Stimulated activated CD8-positive, alpha-beta memory T cell treated with anti-CD3 and anti-CD28 coated beads, Interleukin-2, amount 100 ng/mL, for 1 hour (primary cell): ENCODE measurements at places on chromosomes 12 and 14.

DNA sequence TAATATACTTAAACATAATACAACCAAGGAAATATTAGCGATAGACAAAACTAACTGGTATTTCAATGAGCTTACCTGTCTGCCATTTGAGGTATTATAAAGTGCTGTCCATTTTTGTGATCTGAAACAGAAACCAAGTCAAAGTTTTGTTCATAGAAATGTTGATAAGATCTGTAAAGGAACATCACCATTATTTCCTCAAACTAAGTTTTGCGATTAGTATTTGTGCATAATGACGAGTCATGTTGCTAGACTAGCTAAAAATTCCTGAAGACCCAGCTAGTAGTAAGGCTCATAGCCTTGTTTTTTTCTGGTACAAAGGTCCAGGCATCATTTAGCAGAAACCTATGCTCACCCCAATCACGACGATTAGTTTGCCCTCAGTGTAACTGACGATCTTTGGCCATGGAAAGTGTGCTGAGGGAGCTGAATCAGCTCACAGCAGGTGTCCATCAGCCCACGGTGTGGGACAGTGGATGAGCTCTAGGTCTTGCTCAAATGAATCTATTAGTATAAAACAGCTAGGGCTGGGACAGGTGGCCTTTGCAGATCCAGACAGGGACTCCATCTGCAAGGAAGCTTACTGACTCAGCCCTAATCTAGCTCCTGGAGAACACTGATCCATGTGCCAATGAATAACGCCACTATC is 28.7 kb downstream of the GIT2 start:
- no peak for DNase-seq

DNA sequence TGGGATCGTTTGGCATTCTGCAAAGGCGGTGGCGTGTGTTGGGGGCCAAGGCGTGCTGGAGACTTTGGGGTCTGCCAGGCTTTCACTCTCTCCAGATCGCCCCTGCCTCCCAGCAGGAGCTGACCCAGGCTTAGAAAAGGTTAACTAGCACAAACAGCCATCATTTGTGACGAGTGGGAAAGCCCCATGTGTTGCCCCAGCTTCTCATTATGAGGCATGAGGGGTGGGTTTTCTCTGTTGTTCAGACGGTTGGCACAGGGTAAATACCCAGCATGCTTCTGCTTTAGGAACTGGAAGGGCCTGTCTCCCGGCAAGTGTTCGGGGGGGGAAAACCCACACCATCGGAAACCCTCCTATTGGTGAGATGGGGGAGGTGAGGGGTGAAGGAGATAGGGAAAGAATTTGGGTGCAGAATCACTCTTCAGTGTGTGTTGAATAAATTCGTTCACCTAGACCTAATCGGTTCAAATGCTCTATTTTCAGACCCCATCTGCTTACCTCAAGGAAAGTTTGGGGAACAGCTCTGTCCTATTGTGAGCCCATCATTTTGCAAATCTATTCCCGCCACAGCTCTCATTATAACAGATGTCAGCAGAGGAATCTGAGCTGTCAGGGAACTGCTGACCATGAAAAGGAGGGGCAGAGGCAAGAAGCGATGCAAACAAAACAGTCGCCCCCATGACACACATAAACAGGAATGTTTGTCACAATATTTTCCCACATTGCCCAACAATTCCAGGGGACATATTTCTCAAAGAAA is 34.7 kb upstream of the C12orf42 start:
- DNase-seq, result no peak

- DNase-seq, result no peak
Measured at GRCh38 chr14:104883681-104884361, 18.8 kb downstream of the CEP170B start.

GRCh38 chr14:86574778-86575129 is 1044.8 kb downstream of the FLRT2 start:
- no peak for DNase-seq

DNA sequence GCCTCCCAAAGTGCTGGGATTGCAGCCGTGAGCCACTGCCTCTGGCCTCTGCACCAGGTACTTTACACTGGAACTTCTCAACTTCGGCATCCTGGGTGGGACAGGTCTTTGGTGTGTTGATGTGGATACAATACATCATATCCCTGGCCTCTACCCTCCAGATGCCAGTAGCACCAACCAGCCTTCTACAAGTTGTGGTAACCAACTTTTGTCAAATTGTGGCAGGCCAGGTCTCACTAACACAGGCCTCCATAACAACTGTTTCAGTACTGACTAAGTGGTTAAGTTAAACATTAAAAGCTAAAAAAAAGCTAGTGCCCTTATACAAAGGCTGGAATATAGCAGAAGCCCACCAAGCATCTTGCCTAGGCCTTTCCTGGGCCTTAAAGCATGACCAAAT is 232.9 kb downstream of the PCNX1 start:
- DNase-seq, result no peak

DNA sequence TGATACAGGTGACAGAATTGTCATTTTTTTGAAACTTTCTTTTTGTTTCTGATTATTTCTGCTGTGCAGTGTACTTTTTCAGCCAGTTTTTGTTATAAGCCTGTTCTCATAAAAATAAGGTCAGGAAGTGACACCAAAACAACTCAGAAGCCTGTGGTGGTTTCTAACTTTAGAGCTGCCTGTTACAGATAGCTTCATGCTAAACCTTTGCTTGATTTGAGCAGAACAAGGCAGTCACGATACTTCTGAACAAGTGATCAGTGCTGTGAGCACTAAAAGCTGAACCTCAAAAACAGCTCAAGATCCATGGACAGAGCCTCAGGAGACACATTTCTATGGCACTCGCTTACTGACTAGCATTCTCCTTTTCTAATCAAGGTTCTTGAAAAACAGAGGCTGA is 82.0 kb downstream of the PRKCH start:
- DNase-seq, result no peak

DNA sequence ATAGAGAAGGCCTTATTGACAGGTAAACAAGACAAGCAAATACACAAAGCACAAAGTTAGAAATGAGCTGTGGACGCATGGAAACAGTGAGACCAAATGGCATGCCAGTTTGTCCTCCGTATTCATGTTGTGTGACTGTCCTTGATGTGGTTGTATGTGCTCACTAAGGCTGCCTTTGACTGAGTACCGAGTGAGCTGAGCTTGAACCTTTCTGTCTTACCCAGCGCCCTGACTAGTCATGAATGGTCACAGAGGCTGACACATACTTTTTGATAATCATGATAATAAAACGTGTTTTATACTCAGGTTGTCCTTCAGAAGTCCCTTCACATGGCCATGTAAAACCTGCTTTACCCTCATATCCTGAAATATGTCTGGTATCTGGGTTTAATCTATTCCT is 553 bp upstream of the CATSPERB start:
- no peak for DNase-seq

DNA sequence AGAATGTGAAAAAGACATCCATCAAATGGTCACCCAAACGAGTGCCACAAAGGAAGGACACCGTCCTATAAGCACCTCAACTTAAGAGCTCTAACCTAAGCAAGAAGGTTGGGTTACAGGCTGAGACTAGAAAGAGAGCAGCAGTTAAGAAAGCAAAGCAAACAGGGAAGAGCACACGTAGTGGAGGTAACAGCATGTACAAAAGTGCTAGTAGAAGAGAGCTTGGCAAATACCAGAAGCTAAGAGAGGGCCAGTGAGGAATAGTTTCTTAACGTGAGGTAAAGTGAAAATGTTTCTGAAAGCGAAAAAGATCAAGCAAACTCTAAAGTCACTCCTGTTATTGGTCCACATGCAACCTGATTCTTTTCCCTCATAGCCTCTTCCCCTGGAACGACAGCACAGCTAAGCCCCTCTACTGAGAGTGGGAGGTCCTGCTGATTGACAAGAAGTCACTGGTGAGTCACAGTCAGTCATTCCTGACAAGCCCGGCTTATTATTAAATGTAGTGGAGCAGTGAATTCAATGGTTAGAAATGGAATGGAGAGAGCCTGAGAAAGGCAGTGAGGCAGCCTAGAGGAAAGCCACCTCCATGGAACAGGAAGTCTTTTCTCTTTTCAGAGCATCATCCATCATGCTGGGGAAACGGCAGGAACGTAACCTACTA is 204.4 kb downstream of the SLC25A21 start:
- DNase-seq, result no peak

GRCh38 chr12:4238577-4238976 is 35.0 kb upstream of the CCND2 start:
- DNase-seq, result no peak

DNA sequence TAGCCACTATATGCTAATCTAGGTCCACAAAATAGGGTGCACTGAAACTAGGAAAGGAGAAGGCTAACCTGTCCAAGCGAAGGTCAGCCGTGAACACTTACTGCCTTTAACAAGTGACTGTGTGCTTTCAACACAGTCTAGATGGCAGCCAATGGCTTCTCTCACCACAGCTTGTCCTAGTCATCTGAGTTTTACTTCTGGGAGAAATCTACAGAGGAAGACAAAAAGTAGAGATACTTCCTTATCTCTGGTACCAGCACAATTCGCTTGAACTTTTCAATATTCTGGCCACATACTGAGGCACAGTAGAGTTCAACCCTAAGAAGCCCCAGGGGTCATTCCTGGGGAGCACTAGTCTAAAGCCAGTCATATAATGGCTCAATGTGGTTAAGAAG is 176.9 kb downstream of the BTG1 start:
- no peak for DNase-seq

DNA sequence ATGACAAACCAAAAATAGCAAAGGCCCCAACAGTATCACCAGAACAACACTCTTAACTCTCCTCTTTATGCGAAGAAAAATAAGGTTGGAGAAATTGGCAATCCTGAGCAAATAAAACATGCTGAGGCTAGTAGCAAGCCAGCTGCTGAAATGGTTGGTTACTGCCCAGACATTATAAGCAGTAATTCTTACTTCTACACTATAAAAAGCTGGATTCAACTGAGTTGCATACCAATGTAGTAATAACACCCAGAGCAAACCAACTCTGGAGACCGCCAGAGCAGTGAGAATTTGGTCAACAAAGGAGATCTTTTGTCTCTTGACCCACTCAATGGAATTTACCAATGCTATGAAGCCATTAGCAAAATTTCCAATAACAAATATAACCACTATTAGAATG is 628 bp downstream of the TAS2R30 start:
- DNase-seq, result no peak

DNA sequence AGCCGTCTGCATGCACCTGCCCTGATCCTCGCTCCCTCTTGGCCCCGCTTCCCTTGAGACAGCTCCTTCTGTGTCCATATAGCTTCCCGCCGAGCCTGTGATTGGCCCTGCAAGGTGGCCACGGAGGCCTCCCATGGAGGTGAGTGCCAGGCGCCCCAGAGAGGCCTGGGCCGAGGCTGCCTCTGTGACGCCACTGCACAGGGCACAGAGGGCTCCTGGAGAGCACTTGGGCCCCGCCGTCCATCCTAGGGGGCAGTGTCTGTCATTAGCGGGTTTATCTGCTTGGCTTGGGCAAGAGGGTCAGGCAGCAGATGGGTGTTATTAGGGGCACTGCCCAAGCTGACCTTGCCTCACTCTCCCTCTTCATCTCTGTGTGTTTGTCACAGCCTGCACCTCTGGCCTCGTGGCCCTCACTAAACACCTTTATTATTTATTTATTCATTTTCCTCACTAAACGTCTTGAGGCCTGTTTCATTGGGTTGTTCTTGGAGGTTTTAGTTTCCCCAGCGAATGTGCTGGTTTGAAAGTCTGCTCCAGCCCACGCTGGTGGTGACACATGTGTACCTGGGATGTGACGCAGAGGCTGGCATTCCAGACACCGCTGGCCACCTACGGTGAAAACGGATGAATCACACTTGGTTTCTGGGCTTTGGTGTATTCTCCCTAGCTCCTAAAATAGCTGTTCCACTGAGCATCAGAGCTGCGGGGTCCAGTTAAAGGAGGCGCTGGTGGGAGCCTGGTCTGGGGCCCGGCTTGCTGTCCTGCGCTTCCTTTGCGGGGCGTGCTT is 5.9 kb downstream of the ZFYVE21 start:
- no peak for DNase-seq

GRCh38 chr12:97763113-97763512 is 300.5 kb downstream of the RMST start:
- DNase-seq, result no peak

DNA sequence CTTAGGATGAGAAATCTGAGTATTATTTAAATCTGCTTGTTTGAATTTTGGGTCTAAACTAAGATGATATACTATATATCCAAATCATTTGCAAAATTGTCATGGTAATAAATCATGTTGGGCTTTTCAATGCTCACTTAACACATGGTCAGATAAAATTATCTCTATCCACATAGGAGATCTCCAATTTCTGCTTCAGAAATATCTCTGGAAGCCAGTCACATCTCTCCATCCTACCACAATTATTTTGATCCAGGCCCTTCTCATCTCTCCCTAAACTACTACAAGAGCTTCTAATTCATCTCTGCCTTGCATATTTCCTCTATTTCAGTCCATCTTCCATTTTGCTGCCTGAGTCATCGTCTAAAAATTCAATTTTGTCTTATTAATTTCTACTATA is 3.8 kb downstream of the DCN start:
- no peak for DNase-seq

DNA sequence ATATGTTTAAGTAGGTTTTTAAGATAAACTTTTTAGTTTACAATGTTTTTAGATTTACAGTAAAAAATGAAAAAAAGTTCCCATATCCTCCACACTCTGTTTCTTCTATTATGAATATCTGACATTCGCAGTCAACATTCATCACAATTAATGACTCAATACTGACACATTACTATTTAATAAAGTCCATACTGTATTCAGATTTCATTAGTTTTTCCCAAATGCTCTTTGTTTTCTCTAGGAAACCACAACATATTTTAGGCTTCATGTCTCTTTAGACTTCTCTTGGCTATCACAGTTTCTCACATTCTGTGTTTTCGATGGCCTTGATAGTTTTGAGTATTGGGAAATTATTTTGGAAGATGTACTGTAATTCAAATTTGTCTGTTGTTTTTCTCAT is 399.8 kb downstream of the SLC6A15 start:
- no peak for DNase-seq

- no peak for DNase-seq
Measured at GRCh38 chr12:68813242-68813593, 5.2 kb downstream of the MDM2 start.

DNA sequence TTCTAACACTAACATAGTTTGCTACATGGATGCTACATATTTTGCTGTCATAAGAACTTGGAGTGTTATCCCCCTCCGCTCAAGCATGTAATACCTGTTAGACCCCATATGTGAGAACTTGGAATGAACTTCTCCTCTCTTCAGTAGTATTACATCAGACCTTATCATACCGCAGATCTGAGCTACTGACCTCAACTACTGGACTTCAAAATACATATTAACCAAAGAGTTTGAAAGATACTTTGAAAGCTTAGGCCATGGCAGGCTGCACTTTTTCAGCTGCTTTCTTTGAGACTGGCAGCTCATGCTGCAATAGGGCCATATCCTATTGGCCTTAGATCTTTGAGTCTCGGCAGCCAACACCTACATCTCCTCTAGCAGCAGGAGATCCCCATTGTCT is 74.8 kb downstream of the EEA1 start:
- DNase-seq, result no peak

DNA sequence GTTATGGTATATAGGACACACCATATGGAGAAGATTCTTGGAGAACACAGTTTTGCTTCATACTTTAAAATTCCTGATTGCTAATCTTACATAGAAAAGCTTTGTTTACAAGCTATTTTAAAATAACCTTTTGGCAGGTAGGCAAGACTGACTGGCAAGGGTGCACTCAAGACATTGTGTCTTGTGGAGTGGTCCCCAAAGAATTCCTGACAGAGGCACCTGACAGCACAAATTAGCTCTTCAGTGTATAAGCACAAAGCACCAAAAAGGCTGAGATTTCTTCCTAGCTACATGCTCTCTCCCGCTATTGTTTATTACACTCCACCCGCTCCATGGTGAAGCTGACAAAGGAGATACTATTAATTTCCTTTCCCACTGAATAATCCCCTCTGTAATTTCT is 139.4 kb downstream of the MON2 start:
- DNase-seq, result no peak
